ENCODE measurements at places on chromosomes 3 and 15. TPM values are rescaled to one million over a fixed set of nuclear protein-coding genes. Genes with fewer than 3 reads are reported as not detected.

DNA sequence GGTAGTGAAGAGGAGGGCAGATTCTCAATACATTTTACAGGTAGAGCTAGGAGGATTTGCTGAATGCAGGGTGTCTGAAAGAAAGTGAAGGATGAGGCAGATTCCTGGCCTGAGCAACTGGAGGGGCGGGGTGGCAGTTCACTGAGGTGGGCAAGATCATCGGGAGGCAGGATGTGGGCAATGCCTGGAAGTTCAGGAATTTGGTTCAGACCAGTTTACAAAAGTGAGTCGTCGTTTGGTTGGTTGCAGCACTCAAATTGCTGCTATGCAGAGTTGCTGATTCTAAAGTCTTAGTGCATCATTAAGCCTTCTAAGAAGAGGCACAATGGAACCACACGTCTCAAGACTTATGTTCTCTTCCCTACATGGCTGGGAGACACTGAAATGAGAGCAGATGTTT, 134.0 kb downstream of the MFSD1 start:
- no peak overlapping the region for H3K27ac ChIP-seq
- no peak overlapping the region for H3K4me3 ChIP-seq
- H3K27me3 ChIP-seq = no peaks in the 10 kb centered on the region
- no peak for DNase-seq
- H3K4me1 ChIP-seq = no peaks in the 10 kb centered on the region

- no peaks in the 10 kb centered on the region for H3K4me1 ChIP-seq
- peaks cover 10% of the 10 kb centered on the region for H3K36me3 ChIP-seq
- H3K27me3 ChIP-seq = no peaks in the 10 kb centered on the region
- H3K4me3 ChIP-seq = no peak overlapping the region
Observed at GRCh38 chr15:89326316-89326715, 8.3 kb downstream of the POLG start.

- H3K4me1 ChIP-seq = peaks cover 19% of the 10 kb centered on the region
- no peak overlapping the region for H3K27ac ChIP-seq
- DNase-seq = no peak
Observed at GRCh38 chr3:188923671-188924070, 248.1 kb upstream of the TPRG1 start.

DNA sequence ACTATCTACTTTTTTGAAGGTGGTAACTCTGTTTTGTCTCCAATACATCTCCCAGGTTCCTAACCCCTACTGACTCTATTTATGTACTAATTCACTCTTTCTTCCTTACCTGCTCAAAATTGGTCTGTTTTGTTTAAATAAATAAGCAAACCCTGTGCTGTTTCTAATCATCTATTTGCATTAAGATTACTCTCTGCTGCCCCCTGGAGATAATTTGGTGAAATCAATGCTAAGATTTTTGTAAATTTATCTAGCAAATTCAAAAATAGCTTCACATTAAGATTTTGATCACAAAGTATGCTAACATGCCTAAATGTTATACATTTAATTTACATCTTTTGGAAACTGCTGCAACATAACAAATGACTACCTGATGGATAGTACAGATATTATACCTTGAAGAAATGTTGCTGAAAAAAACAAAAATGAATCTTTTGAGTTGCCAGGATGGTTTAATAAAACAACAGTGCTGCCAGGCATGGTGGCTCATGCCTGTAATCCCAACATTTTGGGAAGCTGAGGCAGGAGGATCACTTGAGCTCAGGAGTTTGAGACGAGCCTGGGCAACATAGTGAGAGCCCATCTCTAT, 4.4 kb upstream of the CD200R1 start:
- no peaks in the 10 kb centered on the region for H3K36me3 ChIP-seq
- no peak overlapping the region for H3K4me3 ChIP-seq
- no peaks in the 10 kb centered on the region for H3K4me1 ChIP-seq

TICRR gene
- total RNA-seq = 24.1 TPM

CERS3 gene
- not detected for total RNA-seq

IFT57 gene
- total RNA-seq = 19.4 TPM

ACKR2 gene
- 4.1 TPM for total RNA-seq
